ENCODE measurements at places on chromosomes 4 and X.

- DNase-seq, result no peak
Measured at GRCh38 chrX:12309744-12310076, 171.4 kb downstream of the FRMPD4 start.

GRCh38 chr4:180557348-180557747 is 1685.9 kb upstream of the TENM3 start:
- DNase-seq, result no peak

DNA sequence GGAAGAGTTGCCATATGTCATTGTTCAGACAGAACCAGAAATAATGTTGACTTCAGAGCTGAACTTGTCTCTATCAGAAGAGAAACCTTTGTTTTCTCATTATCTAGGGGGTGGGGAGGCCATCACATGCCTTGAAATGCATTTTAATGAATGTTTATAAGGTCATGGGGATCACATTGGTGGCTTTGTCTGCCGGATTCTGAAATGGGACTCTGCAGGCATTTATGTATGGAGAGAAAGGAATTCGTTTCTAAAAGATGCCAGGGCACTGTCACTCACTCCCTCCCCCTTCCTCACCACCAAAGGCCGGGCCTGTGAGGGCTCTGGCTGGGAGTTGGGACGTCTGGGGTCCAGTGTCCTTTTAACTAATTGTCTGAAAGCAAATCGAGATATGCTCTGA is 102.2 kb downstream of the MAMLD1 start:
- DNase-seq, result no peak

DNA sequence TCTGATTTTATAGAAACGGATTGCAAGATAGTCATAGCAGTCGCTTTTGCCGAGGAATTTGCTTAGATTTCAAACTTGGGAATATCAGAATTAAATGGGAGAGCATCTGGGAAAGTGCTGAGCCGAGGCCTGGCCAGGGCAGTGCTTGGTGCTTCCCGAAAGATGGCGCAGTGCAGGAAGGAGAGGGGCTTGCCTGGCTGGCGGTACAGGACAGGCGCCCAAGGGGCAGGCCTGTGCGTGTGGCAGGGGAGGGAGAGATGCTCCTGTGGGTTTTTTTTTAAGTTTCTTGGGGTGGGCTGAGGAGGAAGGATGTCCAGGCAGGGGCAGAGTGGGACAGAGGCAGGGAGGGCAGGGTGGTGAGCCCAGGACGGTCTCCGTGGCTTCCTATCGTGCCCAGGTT is 241.1 kb downstream of the AFAP1 start:
- no peak for DNase-seq

- no peak for DNase-seq
Measured at GRCh38 chr4:105765690-105766407, 57.3 kb downstream of the GSTCD start.

GRCh38 chr4:161247831-161248230 is 916.0 kb downstream of the FSTL5 start:
- no peak for DNase-seq

DNA sequence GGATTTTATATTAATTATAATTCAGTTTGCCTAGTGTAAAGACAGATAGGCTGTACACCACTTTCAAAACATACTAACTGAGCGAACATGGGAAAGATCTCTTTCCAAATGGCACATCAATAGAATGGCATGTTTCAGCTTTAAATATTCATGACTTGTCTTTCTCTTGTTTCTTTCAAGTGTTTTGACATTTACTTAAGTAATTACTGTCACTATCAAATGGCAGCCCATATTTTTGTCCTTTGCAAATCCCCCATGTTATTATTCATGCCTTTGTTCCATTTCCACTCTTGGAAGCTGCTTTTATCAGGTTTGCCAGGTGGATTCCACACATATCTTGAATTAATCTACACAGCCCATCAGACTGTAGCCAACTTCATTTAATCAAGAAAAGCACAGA is 89.2 kb upstream of the GLRA2 start:
- DNase-seq, result no peak

GRCh38 chr4:114225436-114225835 is 246.0 kb upstream of the ARSJ start:
- DNase-seq, result no peak

GRCh38 chr4:81319657-81320056 is 104.6 kb upstream of the PRKG2 start:
- no peak for DNase-seq

GRCh38 chr4:2938906-2939305 is 24.3 kb downstream of the NOP14 start:
- DNase-seq, result no peak

DNA sequence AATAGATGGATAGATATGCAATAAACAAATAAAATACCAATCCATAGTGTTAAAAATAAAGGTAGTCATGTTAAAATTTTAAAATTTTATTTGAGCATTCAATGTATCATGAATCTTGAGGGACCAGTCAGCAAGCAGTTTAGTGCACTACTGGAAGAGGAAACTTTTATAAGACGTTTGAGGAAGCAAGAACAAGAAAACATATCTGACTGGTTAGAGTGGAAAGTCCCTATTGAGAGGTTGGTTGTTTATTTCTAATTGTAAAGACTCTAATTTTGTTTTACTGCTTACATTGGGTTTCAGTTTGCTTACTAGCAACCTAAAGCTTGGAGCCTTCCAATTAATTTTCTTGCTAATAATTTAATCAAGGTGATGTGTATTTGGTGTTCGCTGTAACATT is 786.2 kb downstream of the RAB28 start:
- no peak for DNase-seq

DNA sequence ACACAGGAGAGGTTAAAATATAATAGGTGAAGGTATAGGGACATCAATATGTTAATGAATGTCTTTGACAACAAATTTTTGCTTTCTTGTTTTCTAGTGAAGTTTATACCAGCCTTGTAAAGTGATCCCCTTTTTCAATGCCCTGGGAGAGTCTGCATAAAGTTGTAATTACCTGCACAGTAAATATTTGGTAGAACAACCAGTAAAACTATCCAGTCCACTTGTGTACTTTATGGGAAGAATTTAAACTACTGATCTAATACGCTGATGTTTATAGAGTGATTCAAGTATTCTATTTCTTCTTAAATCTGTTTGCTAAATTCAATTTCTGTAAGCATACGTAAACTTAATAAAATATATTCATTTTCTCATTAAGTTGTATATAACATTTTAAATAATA is 103.3 kb downstream of the GPM6A start:
- DNase-seq, result no peak

DNA sequence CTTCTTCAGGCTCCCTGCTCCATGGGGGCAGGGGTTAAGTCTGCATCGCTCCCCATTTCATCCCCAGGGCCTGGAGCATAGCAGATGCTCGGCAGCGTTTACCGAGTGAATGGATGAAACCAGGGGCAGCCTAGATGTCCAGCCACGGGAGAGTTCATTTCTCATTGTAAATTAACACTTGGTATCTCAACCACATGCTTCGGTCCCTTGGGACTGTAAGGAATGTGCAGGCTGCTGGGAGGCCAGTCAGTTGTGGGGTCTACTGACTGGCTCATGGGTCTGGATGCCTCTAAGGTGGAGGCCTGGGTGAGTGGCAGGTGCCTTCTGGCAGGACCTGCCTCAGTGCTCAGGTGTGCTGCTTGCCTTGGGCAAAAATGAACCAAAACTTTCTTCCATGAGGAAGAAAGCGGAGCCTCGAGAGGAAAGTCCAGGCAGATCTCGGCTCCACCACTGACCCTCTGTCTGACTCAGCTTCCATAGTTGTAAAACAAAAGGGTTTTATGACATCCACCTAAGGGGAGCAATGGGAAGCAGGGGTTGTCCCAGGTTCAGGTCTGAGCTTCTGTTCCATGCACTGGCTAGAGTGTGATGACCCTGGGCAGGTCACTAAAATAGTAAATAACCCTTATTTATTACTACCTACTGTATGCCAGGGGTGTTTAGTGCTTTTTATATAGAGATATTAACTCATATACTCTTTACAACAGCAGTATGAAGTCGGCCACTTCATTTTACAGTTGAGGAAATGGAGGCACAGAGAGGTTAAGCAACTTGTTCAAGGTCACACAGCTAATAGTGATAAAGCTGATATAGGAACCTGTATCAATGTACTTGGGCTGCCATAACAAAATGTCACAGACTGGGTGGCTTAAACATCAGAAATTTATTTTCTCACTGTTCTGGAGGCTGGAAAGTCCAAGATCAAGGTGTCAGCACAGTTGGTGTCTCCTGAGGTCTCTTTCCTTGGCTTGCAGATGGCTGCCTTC is 144.3 kb upstream of the STX18 start:
- no peak for DNase-seq

- no peak for DNase-seq
Measured at GRCh38 chr4:75306506-75306905, 207.7 kb downstream of the RCHY1 start.

- no peak for DNase-seq
Measured at GRCh38 chr4:161189286-161190134, 974.3 kb downstream of the FSTL5 start.

DNA sequence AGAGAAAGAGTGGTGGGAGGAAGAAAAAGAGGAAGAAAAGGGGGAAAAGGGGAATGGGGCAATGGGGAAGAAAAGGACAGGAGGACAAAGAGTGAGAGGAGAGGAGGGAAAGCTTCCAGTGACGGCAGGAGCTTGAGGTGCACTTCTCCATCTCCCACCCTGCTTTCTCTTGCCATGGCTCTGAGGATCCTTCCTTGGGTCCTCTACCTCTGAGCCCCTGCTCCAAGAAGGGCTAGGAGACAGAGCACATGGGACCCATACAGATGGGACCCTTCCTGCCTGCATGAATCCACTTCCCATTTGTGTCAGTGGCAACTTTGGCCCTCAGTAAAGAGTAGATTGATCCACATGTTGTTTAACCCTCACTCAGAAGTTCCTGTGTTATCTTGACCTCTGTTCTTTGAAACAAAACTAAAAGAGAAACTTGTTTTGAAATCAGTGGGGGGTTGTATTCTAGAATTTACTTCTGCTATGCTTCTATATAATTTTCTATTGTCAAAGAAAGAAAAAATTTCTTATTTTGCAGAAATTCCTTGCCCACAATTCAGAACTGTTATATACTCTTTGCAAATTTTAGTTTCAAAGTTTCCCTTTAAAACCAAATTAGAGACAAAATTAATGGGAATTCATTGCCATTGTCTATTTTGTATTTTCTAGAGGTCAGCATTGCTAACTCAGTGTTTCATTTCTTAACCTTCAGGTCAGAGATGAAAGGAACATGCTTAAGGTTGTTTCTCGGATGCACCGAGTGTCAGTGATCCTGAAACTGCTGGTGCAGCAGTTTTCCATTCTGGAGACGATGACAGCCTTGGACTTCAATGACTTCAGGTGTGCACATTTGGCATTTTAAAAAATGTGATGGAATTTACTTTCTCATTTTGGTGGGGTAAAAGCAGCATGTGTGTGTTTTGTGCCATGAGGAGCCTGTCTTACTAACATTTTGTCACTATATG is 5.0 kb downstream of the TDO2 start:
- no peak for DNase-seq

GRCh38 chrX:38927592-38927991 is 126.3 kb downstream of the MID1IP1 start:
- no peak for DNase-seq

- no peak for DNase-seq
Measured at GRCh38 chr4:180225977-180226376, 2017.2 kb upstream of the TENM3 start.

- no peak for DNase-seq
Measured at GRCh38 chrX:45472968-45473367, 272.3 kb upstream of the DIPK2B start.

GRCh38 chr4:151983854-151984253 is 223.0 kb upstream of the GATB start:
- DNase-seq, result no peak

- no peak for DNase-seq
Measured at GRCh38 chr4:158767451-158767850, 1.4 kb upstream of the FNIP2 start.

DNA sequence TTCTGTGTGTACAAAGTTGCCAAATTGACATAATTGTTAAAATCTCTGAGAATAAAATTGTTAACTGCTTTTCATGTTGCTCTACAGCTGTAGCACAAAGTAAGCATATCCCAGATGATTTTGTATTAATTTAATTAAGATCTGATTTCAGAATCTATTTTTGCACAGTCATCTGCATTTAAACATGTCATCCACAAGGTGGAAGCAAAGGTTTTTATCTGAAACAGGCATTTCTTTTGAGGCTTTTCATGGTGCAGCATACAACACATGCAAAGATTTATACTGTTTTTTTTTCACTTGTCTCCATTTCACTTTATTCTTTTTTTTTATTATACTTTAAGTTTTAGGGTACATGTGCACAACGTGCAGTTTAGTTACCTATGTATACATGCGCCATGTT is 51.2 kb downstream of the GC start:
- no peak for DNase-seq

GRCh38 chrX:105533951-105534350 is 288.4 kb upstream of the NRK start:
- DNase-seq, result no peak

DNA sequence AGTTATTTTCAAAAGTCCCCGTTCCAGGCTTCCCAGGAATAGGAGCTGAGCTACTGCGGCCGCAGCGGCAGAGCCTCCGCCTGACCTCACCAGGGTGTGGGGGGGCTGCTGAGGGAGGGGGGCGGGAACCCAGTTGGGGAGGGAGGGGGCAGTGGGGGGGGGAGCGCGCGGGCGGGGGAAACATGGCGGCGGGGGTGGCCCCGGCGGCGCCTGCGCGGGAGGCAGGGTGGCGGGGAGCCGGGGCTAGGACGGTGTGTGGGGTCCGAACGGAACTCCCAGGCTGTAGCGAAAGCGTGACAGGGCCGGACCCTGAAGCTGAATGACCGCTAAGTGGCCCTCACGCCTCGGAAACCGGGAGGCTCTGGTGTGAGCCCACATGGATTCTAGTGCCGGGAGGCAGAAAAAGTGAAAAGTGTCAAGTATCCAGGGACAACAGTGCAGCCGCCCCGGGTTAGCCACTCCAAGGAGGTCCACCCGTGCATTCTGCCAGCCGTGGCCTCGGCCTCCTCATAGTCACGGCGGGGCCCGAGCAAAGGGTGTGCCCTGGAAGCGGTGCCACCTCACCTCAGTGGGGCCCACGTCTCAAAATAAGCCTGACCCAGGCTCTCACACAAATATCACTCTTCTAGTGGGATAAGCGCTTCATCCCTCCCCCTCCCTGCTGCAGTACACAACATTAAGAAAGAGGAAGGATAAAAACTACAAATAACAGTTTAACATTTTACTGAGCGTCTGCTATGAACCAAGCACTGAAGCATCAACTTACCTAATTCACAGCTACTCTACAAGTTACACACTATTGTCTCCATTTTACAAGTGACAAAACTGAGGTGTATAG is at the start of gene KLHL13:
TSS of gene KLHL13 (minus strand) at position 98 of the 838 bp plus-strand sequence. CDS start 88,337 bp downstream, outside the sequence.
- no peak for DNase-seq

GRCh38 chr4:31045724-31046318 is 325.7 kb downstream of the PCDH7 start:
- DNase-seq, result no peak

- DNase-seq, result no peak
Measured at GRCh38 chr4:44660396-44660795, 9.0 kb upstream of the YIPF7 start.

DNA sequence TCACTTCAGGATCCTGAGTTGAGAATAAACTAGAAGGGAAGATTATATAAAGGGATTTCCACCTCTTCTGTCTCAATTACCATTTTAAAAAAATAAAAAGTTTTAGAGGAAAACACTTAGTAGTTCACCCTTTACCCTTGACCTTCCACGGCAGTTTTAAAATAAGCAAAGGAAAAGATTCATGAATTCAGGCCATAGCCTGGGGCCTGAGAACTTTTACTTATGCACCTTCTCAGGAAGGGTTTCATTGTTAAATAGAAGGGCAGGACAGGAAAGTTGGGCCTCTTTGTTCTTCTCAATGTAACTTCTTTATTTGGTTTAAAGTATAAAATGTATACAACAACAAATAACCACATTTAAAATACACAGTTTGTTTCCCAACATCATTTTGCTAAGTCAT is 54.9 kb downstream of the PKD2 start:
- DNase-seq, result no peak
